ENCODE measurements at places on chromosomes 2 and 18. TPM values are rescaled to one million over a fixed set of nuclear protein-coding genes. Genes with fewer than 3 reads are reported as not detected.

SLC11A1 gene
- 53.4 TPM for total RNA-seq

ZDBF2 gene
- total RNA-seq: 7.2 TPM

ANAPC1 gene
- 45.0 TPM for total RNA-seq

DNA sequence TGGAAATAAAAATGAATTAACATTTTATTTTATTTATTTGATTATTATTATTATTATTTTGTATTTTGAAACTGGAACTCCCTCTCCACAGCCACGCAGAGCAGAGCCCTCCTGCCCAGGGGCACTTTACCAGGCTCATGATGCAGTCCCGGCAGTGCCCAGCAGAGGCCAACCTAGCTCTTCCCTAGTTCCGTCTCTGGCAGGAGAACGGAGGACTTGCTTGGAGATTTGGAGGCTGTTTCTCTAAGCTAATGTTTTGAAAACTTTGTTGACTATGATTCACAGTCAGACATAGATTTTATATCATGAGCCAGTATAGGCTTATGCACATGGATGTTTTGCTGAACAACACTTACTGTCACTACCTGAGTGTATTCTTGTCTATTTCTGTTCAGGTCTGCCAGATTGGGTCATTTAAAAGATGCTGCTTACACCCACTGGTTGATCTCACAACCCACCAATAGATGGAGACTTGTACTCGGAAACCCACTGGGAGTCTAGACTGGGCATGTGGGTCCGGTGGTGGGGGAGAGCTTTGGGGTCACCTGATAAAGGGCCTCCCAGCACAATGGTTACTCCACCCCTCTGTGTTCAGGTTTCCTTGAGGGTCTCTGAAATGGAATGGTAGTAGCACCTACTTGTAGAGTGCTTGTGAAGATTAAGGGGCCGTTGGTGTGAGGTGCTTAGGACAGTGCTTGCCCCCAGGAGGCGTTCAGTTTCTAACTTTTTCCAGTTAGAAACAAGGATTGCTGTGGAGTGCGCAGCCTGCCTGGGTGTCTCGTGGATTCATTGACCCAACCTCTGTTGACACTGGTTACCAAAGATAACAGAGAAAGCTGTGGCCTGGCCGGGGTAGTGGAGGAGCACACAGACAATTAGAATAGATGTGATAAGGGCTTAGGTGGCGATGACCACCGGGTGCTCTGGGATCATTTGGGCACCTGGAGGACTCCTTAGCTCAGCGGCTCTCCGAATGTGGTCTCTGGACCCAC is 177.3 kb downstream of the HAUS1 start:
- peak; percentile 66 for DNase-seq

DNA sequence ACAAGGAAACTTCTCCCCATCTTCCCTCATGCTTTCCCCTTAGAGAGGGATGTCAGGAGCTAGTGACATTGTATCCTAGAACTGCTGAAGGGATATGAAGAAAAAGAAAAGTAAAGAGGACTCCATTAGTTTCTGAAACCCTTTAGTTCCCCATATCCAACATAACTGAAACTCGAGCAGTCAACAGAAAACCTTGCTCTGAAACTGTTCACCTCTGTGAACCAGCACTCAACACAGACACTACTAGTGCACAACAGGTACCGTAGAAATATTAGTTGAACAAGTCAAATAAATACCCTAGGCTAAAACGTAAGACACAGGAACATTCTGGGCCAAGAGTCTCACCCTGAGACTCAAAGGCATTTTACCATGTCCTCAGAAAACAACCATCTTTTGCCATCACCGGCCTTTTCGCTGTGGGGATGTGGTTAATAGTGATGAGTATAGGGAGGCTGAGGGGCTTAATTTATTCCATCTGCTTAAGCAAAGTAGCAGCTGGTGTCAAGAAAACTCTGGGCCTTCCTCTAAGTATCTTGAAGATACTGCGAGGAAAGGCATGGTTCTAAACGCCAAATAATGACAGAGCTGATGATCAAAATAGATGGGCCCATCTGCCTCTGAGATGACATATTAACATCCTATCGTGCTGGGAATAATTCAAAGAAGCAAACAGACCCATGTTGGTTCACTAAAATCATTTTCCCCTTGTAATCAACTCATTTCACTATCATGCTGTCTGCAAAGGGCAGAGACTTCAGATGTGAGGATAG is 156.8 kb downstream of the STK39 start:
- no peak for DNase-seq

DNA sequence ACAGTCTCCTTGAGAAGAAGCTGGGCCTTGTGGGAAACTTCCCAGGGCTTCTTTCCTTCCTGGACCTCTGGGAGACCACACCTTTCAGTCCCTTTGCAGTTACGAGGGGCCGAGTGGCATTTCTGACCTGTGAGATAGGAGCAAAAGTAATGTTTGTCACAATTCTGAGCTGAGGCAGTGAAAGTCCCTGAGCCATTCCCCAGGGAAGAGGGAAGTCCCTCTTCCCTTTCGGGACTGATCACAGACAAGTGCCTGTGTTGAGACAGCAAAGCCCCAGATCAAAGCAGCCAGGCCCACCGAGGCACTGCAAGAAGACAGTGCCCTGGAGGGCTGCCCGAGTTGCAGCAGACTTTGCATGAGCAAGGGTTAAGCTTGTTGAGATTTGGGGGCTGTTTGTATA is 41.9 kb downstream of the RHOB start:
- no peak for DNase-seq

- DNase-seq: peak; percentile 44
Measured at GRCh38 chr2:74334931-74335333, 8.3 kb downstream of the SLC4A5 start.

DNA sequence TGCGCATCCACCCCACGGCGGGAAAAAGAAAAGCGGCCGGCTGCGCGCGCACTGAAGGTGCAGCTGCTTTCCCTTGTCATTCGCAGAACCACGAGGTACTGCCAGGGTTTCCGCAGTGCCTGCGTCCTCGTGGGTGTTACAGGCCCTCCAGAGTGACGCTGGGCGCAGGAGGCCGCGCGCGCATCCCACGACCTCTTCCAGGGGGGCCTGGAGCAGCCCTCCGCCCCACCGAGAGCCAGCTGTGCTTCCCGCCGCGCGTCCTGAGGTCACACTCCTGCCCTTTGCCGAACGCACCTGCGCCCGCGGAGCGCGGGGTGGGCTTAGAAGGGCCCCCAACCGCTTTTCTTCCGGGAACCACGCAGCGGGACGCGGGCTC is 378 bp upstream of the IAH1 start:
- DNase-seq: peak; percentile 55

DNA sequence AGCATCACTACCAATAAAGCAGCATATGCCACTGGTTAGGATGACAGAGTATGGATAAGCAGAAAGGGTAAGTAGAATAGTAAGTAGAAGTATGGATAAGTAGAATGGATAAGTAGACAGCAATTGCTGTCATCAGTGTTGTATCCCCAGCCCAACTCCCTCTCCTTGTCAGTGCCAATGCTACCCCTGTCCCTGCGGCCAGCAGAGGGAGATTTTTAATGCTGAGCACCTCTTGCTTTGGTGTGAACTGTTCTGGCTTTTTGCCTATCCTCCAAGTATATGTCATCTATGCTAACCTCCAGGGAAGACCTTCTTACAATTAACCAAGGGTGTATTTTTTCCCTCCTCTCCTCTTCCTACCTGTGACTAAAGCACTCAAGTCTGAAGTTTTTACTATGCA is 136.7 kb upstream of the SPHKAP start:
- no peak for DNase-seq

- DNase-seq: no peak
Measured at GRCh38 chr2:68216454-68217310, 35.6 kb downstream of the PPP3R1 start.

DNA sequence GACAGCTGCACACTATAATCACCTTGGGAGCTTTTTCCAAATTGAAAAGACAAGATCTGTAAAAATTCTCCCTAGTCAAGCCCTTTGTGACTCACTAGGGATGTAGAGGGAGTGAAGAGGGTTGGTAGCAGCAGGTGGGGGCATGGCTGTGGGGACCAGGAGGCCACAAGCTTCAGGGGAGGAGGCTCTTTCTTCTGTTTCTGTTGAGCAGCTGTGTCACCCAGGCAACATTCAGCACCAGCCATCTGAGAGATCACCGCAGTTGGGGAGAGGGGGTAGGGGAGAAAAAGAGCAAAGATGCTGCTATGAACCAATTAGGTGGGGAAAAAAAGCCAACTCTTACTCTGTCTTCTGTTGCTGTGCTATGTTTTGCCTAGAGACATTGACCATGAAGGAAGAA is 352.3 kb upstream of the MEIS1 start:
- no peak for DNase-seq

DNA sequence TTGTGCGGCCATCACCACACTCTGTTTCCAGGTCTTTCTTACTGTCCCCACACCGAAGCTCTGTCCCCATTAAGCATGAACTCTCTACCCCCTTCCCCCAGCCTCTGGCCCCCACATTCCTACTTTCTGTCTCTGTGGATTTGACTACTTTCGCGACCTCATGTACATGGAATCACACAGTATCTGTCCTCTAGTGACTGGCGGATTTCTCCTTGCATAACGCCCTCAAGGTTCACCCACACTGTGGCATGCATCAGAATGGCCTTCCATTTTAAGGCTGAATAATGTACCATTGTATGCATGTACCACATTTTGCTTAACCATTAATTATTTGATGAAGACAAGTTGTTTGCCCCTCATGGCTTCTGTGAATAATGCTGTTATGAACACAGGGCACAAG is 467.6 kb upstream of the HS6ST1 start:
- no peak for DNase-seq

- DNase-seq: no peak
Measured at GRCh38 chr2:128687565-128687964, 368.9 kb upstream of the HS6ST1 start.

All from breast epithelium (tissue), 4 donors.